ENCODE measurements at places on chromosomes 7 and 10. TPM values are rescaled to one million over a fixed set of nuclear protein-coding genes. Genes with fewer than 3 reads are reported as not detected.

The CREB5 gene
- polyA plus RNA-seq: 7.7 TPM

The MKX gene
- 0.16 TPM for polyA plus RNA-seq

The RADIL gene
- polyA plus RNA-seq: 2.1 TPM

The MMP21 gene
- polyA plus RNA-seq: 0.39 TPM

The ACSM6 gene
- 0.47 TPM for polyA plus RNA-seq

The SAMD9L gene
- 5.1 TPM for polyA plus RNA-seq

The EN2 gene
- 0.24 TPM for polyA plus RNA-seq

The NODAL gene
- polyA plus RNA-seq: 0.61 TPM

The MLXIPL gene
- 7.3 TPM for polyA plus RNA-seq

The CLCN1 gene
- polyA plus RNA-seq: 0.05 TPM

The PAOX gene
- polyA plus RNA-seq: 6.6 TPM

The EBF3 gene
- 0.89 TPM for polyA plus RNA-seq

The GPR15LG gene
- polyA plus RNA-seq: 0.22 TPM

The SPDYE2 gene
- polyA plus RNA-seq: 8.2 TPM

The ARMH3 gene
- polyA plus RNA-seq: 20.0 TPM

The AEBP1 gene
- 58.4 TPM for polyA plus RNA-seq

The ST8SIA6 gene
- polyA plus RNA-seq: 1.2 TPM

The CNNM1 gene
- 2.1 TPM for polyA plus RNA-seq

DNA sequence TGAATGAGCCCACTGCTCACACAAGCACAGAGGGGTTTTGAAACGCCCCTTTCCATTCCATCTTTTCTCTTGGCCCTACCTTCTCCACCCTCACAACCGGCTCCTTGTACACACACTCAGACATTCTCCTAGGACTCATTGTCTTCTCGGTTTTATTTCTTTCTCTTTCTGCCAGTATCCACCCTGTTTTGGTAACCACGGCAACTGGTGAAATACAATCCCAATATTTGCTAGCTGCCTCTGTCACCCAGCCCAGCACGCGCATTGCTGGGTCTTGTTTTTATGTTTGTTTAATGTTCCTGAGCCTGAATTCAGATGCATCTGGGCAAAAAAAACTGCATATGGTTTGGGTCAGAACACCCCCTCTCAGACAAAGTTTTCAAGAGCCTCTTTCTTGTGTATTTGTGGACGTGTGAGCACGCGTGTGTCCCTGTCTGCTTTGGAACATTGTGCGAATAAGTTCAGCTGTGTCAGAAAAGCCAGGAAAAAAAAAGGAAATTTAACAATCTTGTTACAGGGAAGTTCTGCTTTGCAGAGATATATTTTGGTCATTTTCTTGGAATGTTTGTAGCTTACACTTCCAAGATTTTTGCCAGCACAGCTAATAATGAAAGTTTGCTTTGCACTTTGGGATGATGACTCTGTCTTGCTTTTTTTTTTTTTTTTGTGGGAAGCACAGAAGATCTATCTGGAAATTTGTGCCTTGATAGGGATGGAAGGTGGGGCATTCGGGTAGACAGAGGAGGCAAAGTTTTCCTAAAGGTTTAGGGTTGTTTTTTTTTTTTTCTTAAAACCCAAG, 225.9 kb downstream of the TRIL start:
- DNase-seq: no peak

GRCh38 chr7:42774436-42774835, 137.4 kb downstream of the C7orf25 start:
- no peak for DNase-seq

- DNase-seq: no peak
Observed at GRCh38 chr10:15169555-15170401, 1.3 kb upstream of the NMT2 start.

GRCh38 chr7:144568233-144568632, 164.7 kb upstream of the NOBOX start:
- no peak for DNase-seq

GRCh38 chr10:73931767-73932619, 21.1 kb downstream of the PLAU start:
- no peak for DNase-seq

GRCh38 chr10:112141292-112141691, 42.3 kb downstream of the GPAM start:
- no peak for DNase-seq

DNA sequence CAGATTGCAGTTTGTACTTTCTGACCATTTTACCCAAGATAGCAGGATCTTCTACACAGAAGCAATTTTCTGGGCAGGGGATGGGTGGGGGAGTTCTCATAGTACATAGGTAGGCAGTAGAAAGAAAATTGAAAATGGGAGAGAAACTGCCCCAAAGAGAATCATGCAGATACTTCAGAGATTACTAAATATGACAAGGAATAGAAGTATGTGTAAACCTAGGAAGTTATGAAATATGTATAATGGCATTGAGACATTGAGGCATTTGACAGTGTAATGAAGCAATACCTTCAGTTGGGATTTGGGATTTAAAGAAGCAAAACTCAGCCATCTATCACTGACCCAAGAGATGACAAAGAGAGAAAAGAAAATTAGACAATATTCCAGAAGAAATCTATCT, 233.0 kb downstream of the PTN start:
- DNase-seq: no peak

DNA sequence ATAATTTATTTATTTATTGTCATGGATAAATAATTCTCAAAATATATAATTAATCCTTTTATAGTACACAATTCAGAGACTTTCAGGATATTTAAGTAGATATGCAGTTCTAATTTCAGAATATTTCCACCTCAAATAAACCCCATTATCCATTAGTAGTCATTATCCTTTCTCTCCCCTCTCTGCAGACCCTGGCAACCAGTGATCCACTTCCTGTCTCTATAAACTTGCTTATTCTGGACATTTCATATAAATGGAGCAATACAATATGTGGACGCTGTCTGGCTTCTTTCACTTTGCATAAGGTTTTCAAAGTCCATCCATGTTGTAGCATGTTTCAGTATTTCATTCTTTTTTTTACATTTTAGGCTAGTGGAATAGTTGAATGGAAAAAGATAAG, 230.2 kb downstream of the FZD1 start:
- no peak for DNase-seq

DNA sequence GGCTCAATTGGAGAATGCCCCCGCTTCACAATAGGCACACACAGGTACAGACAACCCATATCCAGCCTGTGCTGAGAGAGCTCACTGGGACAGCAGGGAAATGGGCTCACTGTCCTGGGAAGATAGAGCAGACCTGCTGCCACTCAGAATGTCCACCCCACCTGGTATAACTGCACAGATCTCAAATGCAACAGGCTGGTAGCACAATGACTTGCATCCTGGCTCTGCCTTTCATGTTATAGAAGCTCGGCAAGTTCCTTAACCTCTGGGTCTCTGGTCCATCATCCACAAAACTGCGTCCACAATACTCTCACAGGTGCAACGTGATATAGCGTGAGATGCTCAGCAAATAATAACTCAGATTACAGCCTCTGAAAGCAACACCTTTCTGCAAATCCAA, 295.4 kb downstream of the GRID1 start:
- DNase-seq: no peak

- DNase-seq: no peak
Observed at GRCh38 chr7:47442605-47442865, 139.4 kb downstream of the TNS3 start.

- DNase-seq: no peak
Observed at GRCh38 chr7:115004121-115004520, 82.2 kb downstream of the MDFIC start.

- no peak for DNase-seq
Observed at GRCh38 chr7:33558549-33559323, 346.6 kb upstream of the BMPER start.

GRCh38 chr7:6607651-6608051, 7.8 kb upstream of the ZNF853 start:
- DNase-seq: no peak

GRCh38 chr10:116084161-116084560, 188.8 kb downstream of the GFRA1 start:
- no peak for DNase-seq

All from left renal cortex interstitium (tissue), 4 donors.